ENCODE measurements at places on chromosomes 3 and 15.

- no peak for DNase-seq
These were observed 481.4 kb upstream of the CFAP20DC start for GRCh38 chr3:59531066-59531745.

DNA sequence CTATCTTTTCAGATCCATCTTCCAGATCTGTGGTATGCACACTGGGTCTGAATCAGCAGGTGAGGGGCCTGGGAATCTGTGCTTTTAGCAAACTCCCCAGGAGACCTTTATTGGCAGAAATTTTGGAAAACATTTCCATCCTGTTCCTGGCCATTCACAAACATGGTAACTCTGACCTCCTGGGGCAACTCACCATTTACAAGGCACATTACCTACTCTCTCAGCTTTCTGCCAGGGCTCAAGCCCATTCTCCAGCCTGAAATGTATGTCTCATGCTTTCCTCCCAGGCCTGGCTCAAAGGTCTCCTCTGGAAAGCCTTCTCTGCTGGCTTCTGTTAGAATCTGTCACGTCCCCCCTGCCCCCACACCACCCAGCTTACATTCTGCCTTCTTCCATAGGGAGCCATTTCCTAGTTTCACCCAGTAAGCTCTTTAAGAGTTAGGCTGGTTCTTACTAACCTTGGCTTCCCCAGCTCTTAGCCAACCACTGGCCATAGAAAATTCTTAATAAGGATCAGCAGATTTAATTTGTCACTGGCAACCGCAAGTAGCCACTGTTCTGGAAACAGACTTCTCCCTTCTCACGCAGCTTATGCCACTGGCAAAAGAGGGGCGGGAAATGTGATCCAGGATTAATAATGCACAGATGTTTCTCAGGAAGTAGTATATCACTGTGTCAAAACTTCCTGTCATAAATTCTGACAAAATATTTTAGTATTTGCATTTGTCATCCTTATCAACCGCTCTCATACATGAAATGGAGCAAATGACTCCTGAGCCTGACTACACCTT, 55.0 kb downstream of the RORA start:
- no peak for DNase-seq

- DNase-seq = no peak
These were observed 202.7 kb upstream of the ADAMTS9 start for GRCh38 chr3:64890466-64890865.

- no peak for DNase-seq
These were observed at the start of gene RTP1 for GRCh38 chr3:187197335-187197649. RTP1 (plus strand) TSS chr3:187197486; CDS start chr3:187197516, 30 bp downstream.

All from ureter (tissue), 1 donor.